ENCODE measurements at places on chromosomes 13 and 19.

DNA sequence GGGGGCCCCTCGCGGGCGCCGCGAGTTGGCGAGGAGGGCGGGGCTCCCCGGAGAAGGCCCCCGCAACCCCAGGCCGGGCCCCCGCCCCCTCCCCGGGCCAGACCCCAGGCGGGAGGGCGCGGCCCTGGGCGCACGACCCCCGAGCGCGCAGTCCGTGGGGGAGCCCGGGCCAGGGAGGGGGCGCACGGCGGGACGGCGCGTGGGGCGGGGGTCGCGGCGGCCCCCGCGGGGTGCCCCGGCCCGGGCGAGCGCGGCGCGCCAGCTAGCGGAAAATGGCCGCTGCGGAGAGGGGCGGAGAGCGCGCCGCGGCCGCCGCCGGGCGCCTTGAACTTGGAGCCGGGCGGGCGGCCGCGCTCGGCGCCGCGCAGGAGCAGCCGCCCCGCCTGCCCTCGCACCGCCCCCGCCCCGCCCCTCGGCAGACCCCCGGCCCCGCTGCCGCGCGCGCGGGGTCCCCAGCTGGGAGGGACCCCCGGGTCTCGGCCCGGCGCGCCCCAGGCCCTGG, 6.4 kb upstream of the NFIC start:
- DNase-seq = no peak

DNA sequence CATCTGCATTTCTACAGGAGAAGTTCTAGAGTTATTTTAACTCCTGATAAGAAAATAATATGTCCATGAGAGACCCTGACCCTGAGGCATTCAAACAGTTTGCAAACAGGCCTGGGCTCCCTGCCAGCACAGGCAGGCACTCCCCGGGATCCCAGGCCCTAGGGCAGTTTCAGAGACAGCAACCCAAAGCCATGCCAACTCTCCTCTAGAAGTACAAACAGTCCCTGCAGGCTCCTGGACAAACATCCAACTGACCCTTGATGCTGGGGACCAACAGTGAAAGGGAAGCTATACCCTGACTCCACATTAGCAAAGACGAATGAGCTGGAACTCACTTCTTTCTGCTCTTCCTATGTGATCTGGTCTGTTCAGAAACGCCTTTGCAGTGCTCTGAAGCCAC, 44.8 kb downstream of the CCDC70 start:
- no peak for DNase-seq

- no peak for DNase-seq
These were observed 37.0 kb upstream of the FARP1 start for GRCh38 chr13:98105929-98106336.

- DNase-seq = no peak
These were observed 136.9 kb downstream of the USP12 start for GRCh38 chr13:27034678-27035111.

- DNase-seq = no peak
These were observed 209.7 kb downstream of the KATNAL1 start for GRCh38 chr13:30097701-30098100.

DNA sequence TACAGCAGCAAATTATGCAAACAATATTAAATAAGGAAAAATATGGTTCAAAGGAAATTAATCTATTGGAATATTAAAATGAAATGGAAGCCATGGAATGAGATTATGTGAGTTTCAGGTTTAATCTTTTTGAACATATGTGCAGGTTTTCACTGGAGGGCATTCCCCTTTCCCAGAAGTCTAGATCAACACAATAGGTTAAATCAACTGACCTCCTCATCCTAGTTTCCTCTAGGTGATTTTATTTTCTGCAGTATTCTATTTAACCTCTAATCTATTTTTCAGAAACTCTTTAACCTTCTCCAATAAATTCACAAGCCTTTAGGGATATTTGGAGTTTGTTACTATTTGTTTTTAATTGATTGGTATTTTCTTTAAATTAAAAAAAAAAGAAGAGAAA, 2657.6 kb upstream of the PCDH20 start:
- no peak for DNase-seq

- DNase-seq = no peak
These were observed 194.4 kb downstream of the KCNRG start for GRCh38 chr13:50209631-50210030.

DNA sequence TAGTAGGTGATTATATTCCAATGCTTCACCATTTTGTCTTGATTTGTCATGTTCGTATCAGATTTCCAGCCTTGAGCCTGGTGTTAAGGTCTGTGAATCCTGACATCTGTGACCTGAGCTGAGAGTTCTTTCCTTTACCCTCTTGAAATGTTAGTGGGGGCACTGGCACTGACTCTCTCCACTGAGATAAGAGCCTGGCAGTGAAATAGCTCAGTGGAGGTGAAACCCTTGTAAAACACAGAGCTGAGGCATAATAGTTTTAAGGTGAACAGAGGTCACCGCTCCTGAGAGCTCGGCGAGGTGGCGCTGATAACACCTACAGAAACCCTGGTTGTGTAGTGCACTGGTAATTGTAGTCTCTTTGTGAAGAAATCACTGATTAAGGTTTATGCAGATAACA, 748.2 kb downstream of the DIAPH3 start:
- DNase-seq = no peak

DNA sequence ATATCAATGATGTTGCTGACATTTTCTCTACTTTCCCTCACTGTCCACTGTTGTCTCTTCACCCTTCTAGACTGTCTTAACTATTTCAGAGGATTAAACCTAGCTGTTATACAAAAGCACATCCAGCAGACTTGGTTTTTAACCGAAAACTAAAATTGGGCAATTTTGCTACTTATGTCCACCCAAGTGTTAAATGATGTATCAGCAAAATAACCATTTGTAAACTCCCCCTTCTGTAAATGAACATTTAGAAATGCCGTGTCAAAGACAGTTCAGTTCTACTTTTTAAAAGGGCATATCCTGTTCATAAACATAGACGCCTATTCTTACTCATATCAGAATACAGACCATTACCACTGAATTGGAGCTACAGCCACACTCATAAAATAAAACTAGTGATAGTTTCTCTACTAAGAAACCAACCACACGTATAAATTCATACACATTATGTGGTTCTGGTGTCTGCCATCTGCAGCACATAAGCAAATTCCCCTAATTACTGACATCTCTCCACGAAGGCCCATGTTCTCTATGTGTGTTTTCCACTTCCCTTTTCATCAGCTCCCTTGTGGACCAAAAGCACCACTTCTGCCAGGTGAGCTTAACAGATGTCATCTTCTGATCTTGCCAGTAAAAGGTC, 1091.8 kb downstream of the PCDH9 start:
- DNase-seq = peak; percentile 27

GRCh38 chr13:46858163-46858562, 38.7 kb downstream of the HTR2A start:
- DNase-seq = no peak

DNA sequence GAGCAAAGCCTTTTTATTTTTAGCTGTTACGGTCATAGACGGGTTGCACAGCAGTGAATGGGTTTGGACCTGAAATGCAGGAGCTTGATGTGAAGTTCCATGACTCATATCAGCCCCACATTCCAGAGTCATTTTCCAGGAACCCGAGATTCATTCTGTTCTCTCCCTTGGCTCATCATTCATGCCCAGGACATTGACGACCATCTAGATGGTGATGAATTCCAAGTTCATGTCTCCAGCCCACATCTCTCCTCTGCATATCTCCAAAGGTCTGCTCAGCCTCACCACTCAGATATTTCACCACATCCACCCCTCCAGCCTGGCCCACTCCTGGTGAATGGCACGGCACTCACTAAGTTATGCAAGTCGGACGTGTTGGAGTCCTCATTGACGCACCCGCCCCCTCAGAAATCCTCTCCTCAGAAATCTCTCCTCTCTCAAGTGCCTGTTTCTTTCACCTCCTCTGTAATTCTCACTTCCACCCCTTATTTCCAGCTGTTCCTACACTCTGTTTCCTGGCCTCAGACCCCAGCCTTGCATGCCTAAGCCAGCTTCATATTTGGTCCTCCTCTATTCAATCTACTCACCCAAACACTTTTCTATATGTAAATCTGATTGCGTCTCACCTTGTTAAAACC, 83.1 kb downstream of the ALOX5AP start:
- no peak for DNase-seq

DNA sequence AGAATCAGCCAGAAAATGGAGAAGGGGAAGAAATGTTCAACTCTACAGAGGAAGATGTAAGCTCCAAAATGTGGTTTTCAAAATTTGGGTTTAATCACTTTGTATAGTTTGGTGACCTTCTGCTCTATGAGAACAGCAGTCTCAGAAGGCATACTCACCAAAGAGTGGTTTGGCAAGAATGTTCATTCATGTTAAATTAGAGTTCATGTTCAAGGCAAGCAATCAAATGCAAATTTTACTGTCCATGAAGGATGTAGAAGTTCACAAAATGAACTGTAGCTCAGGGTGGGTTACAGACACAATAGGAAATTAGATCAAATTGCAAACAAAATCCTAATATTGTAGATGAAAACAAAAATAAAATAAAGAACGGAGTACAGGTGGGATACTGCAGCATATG, 606.7 kb upstream of the PCDH20 start:
- DNase-seq = no peak

GRCh38 chr13:79018166-79018565, 359.2 kb upstream of the OBI1 start:
- no peak for DNase-seq

GRCh38 chr13:99008577-99008976, 30.7 kb upstream of the DOCK9 start:
- DNase-seq = no peak

DNA sequence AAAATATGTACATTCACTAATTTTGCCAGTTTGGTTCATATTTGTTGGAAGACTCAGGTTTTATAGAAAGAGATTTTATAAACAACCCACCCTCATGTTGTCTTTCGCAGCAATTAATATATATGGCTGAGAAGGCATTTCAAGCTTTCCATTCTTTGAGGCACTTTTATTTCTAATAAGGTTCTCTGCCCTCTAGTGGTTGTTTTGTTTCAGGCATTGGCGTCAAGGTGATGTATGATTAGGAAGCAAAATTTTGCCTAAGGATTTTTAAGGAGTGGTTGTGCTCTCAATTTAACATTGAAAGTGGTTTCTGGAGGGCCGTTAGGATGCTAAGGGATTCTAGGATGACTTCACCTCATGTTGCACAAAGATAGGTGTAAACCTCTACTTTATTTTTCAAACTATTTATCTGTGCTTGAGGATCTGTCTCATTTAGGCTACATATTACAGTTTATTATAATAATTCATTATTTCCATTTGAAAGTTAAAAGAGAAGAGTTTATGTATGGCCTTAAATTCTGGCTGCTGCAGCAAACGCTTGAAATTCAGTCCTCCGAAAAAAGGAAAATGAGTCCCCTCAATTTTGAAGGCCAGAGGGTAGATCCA, 35.9 kb downstream of the OXGR1 start:
- peak; percentile 44 for DNase-seq

DNA sequence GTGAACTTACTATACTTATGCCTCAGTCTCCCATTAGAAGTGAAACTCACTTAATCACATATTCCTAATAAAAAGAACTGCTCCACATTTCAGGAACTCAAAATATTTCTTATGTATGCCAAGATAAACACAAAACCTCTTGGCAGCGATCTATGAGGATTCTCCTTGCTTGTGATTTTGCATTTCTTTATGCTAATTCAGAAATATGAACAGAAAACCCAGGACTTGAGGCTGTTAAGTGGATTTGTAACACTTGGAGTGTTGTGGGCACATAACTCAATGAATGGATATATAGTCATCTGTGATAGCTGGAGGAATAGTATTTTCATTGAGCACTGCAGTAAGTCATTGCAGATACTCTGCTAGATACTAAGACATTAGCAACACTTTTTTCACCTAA, 5.6 kb upstream of the KATNAL1 start:
- no peak for DNase-seq

- DNase-seq = no peak
These were observed 13.9 kb downstream of the ERICH6B start for GRCh38 chr13:45601680-45602079.

DNA sequence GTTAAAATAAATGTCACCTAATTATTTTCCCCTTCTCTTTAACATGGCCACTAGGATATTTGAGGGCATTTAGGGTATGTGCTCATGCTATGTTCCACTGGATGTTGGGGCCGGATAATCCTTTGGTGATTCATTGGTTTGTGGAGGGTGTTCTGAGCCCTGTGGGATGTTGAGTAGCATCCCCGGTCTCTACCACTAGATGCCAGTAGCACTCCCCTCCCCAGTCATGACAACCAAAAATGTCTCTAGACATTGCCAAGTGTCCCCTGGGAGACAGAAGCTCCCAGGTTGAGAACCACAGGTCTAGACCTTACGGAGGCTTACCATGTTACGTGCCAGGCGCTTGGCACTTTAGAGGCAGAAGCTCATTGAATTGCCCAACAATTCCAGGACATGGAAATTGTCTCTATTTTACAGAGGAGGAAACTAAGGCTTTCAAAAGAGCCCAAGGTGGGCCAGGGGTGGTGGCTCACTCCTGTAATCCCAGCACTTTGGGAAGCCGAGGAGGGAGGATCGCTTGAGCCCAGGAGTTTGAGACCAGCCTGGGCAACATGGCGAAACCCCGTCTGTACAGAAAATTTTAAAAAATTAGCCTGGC, 14.1 kb downstream of the SHANK1 start:
- DNase-seq = peak; percentile 12

GRCh38 chr13:94382517-94382916, 97.0 kb downstream of the DCT start:
- peak; percentile 14 for DNase-seq

- no peak for DNase-seq
These were observed 10.0 kb upstream of the UQCR11 start for GRCh38 chr19:1615156-1615765.

- DNase-seq = peak; percentile 47
These were observed 110.2 kb upstream of the DOCK9 start for GRCh38 chr13:99087954-99088491.

DNA sequence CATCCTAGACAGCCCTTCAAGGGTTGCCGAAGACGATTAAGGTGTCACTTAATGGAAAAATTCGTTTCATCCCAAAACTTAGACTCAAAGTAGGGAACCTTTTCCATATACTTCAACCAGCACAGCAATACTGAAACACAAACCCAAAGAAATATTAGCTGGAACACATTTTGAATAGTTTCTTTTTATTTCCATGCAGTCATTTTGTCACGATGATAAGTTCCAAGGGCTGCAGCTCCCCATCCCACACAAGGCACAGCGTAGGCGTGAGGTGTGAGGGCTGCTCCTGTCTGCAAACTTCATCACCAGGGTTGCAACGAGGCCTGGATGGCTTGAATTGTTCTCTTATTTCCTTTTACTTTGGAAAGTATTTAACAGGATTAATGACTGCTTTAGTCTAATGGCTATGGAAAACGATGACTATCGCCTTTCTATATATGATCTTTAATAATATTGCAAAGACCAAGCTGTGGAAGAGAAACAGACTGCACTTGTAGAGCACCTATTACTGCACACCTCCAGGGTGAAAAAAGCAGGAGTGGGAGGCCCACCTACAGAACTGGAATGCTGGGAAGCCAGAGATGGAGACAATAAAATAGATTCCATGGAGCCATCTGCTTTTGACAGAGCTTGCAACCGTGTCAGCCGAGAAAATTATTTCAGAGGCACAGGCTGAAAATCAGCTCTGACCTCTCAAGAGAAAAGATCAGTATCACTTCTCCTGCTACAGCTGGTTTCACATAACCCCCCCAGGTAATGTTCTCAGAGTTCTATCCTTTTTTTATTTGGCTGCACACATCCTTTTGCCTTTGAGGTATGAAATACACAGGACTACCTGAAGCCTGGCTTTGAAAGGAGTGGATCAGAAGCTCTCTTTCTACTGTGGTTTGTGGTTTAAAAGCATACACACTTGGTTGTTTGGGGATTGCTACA, 274.5 kb upstream of the NBEA start:
- no peak for DNase-seq

GRCh38 chr13:46126552-46127357, 21.9 kb upstream of the CPB2 start:
- DNase-seq = peak; percentile 83

GRCh38 chr19:51242881-51243630, 7.8 kb upstream of the SIGLECL1 start:
- no peak for DNase-seq

All from DMS153 (cell line).